ENCODE measurements at places on chromosomes 2 and 18.

GRCh38 chr2:30978044-30978443 lies 160.2 kb downstream of the GALNT14 start:
- DNase-seq = no peak

DNA sequence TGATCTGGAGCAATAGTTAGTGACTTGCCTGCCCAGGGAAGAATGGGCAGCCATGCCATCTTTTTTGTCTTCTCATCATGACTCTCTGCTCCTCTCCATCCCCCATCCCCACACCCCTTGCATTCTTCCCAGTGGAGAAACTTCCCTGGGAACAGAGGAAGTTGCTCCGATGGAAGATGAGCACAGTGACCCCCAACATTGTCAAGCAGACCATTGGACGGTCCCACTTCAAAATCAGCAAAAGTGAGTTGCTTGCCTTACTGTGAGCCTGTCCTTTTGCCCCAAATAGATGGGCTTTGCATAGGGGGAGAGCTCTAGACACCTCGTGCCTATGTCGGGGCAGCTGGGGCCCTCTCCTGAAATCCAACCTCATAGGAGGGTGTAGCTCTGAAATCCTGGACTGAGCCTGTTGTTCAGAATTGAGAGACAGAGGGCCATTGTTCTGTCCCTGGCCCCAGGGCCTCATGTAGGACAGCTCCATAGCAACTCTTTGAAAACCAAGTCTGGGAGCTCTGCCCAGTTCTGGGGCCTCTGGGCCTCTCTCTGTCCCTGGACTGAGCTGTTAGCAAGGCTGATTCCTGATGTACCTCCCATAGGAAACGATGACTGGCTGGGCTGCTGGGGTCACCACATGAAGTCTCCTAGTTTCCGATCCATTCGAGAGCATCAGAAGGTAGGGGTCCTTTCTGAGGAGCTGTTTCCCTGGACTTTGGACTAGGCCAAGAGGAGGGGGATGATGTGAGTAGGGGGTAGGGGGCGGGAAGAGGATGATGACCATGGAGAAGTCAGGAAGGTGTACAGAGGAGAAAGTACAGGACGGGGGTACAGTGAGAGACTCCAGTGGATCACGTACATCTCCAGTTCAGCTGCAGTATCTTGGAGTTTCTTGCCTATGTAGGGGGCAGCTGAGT lies 35.2 kb downstream of the TTLL4 start:
- no peak for DNase-seq

DNA sequence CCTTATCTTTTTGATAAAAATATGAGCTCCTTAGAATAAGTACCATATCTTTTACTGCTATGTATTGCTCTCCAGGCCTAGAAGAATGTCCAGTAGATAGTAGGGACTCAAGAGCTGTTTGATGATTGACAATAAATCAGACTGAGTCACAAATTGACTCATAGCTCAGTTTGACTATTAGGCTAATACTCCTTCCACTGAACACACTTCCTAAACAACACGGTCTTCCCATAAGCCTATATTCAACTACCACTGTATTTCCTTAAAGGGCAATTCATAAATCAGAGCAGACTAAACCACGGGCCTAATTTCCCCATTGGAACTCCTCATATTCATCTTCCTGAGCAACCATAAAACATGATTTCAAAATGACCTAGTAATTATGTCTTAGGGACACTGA lies 258.5 kb downstream of the ALK start:
- DNase-seq = no peak

GRCh38 chr2:215723631-215724011 lies 287.8 kb upstream of the FN1 start:
- no peak for DNase-seq

DNA sequence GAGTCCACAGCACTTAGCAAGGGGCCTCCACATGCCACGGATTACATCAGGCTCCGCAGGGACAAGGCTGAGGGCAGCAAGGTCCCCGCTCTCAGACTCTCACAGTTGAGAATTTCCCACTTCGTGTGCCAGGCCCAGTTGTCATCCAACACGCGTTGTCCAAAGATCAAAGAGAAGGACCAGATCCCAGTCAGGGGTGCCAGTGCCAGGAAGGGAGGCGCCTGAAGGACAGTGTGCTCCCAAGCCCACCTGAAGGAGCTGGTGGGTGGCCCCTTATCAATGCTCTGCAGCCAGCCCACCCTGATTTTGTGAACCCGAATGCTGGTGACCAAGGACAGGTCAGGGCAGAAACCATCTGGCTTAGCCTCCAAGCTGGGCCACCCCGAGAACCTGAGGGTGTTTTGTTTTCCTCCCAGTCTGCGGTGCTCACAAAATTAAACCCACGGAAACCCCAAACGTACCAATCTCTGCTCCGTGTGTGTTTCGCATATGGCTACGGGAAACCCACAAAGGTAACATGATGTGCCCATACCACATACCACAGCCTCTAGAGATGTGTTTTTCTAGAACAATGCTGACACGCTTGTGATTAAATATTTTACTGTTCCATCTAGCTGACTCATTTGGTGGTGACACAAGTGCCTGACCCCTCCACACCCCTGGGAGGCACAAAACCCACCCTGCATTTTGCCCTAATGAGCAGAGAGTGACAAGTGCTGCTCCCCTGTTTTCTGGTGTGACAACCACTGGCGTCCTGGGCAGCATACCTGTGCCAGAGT lies 24.5 kb downstream of the CRACDL start:
- no peak for DNase-seq

DNA sequence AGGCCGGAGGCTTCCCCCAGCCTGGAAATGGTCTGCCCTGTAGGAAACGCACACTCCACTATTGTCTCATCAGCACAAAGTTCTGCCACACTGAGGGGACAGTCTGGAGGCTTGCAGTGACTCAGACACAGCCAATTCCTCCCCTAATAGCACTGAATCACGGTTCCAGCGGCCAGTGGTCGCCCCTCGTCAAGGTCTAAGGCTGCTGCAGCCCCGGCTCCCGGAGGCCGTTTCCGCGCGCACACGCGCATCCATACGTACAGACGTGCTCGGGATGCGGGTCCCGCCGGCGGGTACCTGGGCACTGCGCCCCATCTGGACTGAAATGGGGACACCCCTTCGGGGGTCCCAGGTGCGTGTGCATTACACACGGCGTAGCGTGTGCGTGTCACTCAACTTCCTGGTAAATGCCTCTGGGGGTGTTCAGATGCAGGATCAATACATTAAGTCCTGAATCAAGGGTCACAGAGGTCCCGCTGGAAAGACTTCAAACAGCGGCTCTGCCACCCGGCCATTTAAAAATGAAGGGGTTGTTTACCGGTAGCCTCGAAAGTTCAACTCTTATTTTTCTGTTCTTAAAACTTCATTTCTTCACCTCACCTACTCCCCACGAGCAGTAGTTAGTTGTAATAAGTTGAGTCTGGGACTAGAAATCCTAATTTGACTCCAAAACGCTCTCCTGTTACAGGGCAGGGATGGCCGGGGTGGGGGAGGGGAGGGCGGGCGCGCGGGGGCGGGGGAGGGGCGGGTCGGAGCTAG lies 572 bp upstream of the ZNF516 start:
- DNase-seq = peak; percentile 53

GRCh38 chr2:174836377-174836994 lies 72.2 kb upstream of the CHRNA1 start:
- no peak for DNase-seq

DNA sequence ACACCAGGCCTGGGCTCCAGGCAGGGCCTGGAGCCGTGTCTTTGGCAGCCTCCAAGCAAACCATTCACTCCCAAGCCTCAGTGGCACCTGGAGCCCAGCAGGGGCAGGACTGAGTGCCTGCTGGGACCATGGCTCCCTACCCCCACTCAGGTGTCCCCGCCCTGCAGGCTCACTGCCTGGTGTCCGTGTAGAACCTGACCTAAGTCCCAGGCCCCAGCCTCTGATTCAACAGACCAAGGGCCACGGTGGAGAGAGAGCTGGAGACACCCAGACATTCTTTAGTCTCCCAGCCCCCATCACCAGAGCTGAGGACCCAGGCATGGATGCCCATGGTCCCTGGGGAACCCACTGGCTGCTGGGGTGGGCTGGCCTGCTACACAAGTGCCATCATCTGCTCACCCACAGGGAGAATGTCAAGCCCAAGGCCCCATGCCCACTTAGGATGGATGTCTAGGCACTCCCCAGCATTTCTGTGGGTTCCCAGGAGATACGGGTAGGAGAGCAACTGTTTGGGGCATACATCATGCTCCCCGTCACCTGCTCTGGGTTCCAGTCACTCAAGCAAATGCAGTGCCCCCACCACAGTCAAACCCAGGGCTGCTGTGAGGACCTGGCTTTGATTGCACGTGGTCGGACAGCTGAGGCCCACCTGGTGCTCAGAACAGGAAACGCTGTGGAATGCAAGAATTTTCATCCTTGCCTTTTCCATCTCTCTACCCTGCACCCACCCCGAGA lies 42.9 kb upstream of the ATG16L1 start:
- DNase-seq = no peak

All from NCI-H1417 treated with DMSO at 0.1 percent for 48 hours (cell line).